ENCODE measurements at places on chromosomes 16 and 17.

DNA sequence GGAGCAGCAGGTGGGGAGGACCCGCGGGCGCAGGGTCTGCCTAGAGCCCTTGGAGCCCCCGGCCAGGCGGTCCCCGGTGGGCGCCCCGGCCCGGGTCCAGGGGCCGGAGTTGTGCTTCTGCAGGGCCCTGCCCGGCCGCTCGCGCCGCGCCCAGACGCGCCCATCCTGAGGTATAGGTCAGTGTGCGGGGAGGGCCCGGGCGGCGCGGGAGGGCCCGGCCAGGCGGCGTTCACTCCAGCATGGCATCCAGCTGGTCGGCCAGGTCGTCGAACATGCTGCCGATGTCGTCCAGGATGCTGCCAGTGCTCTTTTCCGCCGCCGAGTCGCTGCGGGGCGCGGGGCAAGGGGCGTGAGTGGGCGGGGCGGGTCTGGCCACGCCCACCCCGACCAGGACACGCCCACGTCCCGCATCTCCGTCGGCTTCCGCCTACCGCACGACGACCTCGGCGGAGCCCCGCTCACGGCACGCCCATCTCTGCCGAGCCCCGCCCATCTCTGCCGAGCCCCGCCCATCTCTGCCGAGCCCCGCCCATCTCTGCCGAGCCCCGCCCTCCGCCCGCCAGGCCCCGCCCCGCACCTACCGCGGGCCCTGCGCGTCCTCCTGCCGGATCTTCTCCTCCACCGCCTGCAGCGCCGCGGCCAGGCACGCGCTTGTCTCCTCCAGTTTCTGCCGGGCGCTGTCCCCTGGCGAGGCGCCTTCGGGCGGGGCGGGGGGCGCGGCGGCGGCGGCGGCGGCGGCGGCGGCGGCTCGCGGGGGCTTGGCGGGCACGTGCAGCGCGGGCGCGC, 17.9 kb downstream of the CASKIN1 start:
- DNase-seq, result no peak

DNA sequence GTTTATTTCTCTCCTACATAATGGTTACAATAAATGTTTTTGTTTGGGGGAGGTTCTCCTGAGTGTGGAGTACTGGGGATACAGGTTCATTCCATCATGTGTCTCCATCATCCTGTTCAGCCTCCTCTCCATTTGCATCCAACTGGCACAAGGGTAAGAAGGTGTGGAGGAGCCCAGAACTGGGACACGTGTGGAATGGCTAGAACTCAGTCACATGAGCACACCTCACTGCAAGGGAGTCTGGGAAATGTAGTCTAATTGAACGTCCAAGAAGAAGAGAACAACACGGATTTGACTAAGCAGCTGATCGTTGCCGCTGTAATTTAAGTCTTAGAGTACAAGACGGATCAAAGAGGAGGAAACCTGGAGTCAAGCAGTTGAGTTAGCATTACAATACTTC, 6.1 kb downstream of the OR1A1 start:
- DNase-seq, result no peak

- DNase-seq, result no peak
Measured at GRCh38 chr17:49629447-49629846, 48.5 kb downstream of the SPOP start.

GRCh38 chr17:80995131-80995530, 3.5 kb downstream of the CHMP6 start:
- no peak for DNase-seq

DNA sequence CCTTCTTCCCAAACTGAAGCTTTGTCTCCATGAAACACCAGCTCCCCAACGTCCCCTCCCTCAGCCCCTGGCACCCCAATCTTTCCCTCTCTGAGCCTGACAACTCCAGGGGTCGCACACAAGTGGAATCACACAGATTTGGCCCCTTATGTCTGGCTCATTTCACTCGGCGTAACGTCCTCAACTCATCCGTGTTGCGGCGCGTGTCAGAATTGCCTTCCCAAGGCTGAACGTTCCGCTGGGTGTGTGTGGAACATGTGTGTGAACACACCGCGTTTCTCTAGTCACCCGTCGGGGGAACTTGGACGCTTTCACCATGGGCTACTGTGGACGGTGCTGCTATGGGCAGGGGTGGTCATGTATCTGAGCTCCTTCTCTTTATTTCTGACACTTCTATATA, 45.0 kb downstream of the TBC1D16 start:
- DNase-seq, result no peak

GRCh38 chr16:8885674-8886592, 3.8 kb downstream of the LITAFD start:
- DNase-seq, result no peak

- DNase-seq, result no peak
Measured at GRCh38 chr17:53516636-53517035, 306.1 kb upstream of the KIF2B start.

GRCh38 chr17:76940295-76940694, 72.1 kb downstream of the MGAT5B start:
- no peak for DNase-seq

GRCh38 chr17:6910987-6911603, 79.6 kb upstream of the TEKT1 start:
- peak; percentile 68 for DNase-seq

DNA sequence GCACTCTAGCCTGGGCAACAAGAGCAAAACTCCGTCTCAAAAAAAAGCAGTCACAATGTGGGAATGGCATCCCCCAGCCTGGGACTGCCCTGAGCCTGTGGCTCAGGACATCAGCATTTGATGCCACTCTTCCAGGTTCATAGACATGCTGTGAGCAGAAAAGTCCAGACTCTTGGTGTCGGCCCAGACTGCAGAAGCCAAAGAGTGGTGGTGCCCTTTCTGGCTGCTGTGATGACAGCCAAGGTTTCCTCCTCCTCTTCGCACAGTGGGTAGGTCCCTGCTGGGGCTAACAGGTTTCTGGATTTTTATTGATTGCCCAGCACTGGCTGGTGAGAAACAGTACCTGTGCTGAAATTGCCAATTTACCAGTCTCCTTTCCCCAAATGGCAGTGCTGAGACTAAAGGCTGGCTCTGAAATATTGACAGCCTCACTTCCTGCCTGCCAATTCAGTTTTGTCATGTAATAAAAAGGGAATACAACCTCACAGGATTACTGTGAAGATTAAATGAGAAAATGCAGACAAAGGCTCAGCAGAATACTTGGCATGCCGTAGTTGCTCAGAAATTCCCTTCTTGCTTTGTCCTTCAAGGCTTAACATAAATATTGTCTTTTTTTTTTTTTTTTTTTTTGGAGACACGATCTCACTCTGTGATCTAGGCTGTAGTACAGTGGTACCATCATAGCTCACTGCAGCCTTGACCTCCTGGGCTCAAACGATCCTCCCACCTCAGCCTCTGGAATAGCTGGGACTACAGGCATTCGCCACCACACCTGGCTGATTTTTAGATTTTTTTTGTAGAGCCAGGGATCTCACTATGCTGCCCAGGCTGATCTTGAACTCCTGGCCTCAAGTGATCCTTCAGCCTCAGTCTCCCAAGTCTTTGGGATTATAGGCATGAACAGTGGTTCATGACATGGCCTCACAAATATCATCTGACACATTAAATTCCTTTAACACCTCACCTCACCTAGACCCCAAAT, 15.5 kb upstream of the UBE2G1 start:
- no peak for DNase-seq

DNA sequence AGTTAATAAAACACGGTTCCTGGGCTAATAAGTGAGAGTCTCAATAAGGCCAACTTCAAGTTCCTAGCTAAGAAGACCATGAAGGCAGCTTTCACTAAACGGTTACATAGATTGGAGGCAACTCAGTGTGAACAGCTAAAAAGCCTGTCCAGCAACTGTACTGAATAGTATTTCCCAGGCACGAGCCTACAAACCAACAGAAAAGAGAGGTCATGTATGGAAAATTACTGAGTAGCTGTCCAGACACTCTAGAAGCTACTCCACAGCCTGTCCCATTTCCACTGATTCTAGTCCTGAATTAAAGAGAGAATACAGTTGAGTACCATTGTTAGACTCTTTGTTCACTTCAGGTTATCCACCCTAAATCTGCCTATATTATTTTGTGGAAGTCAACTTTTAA, 36.5 kb upstream of the C17orf78 start:
- DNase-seq, result no peak

DNA sequence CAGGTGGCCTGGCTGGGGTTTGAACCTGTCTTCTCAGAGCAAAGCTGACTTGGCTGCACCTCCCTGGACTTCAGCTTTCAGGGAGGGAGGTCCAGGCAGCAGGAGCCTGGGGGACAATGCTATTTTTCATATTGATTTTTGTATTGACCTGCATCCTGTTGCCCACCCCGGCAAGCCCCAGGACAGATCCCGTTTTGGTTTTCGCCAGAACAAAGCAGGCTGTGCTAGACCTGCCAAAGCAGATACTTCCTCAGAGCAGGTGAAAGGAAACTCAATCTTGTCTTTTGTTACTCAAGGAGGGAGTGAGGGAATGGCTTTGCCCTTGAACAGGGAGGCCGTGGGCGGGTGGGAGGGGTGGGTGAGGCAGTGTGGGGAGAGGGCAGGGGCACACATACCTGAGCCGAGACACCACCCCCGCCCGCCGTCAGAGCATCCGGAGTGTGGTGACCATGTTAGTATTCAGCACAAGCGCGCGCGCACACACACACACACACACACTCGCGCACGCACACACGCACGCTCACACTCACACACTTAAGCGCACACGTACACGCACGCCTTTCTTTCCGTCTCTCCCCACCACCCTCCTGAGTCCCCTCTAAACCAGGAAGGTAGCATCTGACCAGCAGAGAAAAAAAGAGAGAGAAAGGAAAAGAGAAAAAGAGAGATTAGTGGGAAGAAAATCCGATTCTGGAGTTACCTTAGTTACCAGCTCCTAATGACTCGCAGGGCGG, 59.5 kb downstream of the RAI1 start:
- DNase-seq, result no peak

DNA sequence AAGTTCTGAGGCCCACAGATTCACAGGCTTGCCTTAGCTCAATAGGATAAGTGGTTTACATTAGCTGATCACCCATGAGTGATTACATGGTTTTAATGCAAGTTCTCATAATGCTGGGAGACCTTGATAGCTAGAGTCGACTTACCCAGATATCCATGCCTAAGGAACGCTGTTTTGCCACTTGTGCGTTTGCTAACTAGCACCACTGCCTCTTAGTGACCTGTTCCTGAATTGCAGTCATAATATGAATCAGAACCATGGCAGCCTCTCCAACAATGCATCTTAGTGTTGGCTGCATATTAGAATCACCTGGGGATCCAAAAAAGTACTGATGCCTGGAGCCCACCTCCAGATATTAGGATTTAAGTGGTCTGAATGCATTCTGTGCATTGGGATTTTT, 251.1 kb upstream of the CDH5 start:
- DNase-seq, result no peak

DNA sequence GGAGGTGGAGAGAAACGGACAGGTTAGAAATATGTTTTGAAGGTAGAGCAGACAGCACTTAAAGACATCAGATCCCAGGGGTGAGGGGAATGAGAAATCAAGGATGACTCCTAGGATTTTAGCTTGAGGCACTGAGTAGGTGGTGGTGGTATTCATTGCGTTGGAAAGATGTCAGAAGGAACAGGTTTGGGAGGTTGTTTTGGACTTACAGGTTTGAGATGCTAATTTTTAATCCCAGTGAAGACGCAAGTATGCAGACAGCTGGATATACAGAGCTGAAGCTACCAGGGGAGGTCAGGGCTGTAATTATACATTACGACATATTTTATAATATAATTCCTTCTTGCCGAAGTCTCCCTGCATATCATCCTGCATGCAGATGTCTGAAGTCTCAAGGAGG, 433.3 kb downstream of the XYLT1 start:
- no peak for DNase-seq

All from NCI-H748 treated with DMSO at 0.1 percent for 48 hours (cell line).